ENCODE measurements at places on chromosomes 11 and 22.

DNA sequence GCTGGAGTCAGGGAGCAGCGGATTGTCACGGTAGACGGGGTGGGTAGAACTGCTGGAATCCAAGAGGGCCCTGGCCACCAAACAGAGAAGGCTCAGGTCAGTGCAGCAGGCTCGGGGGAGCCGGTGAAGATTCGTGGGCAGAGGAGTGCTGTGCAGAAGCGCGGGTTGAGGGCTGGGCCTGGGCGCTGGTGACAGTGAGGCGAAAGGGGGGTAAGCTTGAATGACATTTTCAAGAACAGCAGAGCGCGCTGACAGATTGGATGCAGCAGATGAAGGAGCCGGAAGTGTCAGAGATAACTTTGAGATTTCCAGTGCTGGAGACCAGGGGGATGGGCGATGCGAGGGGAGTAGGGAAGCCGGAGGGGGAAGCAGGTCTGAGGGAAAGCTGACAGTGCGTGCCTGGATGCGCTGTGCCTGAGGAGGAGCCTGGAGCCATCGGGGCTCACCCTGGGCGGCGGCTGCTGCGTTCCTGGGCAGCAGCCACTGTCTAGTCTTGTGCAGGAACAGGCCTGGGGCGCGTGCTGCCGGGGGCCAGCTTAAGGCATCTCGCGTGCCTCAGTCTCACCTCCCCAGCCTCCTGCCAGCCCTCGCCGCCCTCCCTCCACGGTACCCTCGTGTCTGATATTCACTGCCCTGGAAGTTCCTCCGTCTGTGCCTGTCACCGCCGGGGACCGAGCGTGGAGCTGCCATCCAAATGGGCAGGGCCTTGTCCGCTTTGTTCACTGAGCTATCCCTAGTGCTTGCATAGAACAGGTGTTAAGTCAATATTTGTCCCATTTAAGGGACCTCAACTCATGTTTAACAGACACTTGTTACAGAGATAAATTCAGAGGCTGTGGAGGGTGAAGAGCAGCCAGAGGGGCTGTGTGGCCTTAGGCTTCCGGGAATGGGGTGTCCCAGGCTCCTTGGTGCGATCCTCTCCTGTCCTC, 5.2 kb downstream of the GRIK4 start:
- DNase-seq, result no peak

DNA sequence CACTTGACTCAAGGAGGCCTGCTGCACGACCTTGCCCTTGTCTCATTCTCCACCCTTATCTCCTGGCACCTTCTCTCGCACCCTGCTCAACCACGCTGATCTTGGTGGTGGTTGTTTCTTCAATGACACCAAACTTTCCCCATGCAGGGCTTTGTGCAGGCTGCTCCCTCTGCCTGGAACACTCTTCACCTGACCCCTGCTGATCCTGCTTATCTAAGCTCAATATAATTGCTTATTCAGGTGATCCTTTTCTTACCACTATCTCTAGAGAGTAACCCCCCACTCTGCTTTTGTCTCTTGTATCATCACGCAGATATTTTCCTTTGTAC, 604.4 kb downstream of the BUD13 start:
- no peak for DNase-seq

- DNase-seq, result no peak
These were observed 237.2 kb downstream of the LRRC4C start for GRCh38 chr11:41222236-41222635.

- no peak for DNase-seq
These were observed 19.1 kb upstream of the FDX1 start for GRCh38 chr11:110410651-110411050.

DNA sequence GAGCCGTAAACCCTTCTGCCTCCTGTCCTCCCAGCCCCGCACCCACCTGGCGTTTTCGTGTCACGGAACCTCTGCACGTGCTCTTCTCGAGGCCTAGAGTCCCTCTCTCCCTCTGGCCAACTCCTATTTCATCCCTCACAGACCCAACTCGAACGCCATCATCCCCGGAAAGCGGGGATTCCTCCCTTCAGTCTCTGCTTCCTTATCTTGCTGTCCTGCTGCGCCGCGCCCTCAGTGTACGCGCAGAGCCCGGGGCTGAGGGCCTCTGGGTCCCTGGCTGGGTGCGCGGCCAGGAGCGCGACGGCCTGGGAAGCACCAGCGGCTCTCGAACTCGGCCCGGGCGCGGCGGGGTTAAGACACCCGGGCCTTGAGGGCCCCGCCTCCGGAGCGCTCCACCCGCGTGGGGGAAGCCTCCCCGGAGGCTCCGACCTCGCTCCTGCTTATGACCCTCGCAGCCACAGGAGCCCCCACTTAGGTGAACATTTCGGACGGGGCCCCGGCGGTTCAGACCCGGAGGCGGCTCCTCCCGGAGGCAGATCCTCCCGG, 398 bp upstream of the ATG16L2 start:
- no peak for DNase-seq

DNA sequence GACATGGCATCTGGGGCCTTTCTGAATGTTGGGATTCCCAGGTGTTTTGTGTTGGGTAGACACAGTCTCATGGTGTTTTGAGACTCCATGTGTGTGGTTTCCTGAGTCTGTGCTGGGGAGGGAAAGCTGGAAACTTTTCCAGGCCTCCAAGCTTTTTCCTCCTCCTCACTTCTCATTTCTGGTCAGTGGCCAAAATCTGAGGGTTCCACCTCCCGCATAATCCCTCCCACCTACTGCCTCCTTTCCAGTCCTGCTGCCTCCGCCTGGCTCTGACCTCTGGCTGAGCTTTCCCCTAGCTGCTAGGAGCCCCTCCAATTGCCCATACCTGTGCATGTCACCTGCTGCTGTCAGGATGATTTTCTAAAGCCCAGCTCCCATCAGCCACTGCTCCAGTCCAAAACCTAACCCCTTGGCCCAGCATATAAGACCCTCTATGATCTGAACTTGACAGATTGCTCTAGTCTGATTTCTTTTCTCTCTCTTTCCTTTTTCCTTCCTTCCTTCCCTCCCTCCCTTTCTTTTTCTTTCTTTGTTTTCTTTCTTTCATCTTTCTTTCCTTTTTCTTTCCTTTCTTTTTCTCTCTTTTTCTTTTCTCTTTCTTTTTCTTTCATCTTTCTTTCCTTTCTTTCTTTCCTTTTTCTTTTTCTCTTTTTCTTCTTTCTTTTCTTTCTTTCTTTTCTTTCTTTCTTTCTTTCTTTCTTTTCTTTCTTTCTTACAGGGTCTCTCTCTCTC, 51.4 kb upstream of the NECTIN1 start:
- no peak for DNase-seq

- DNase-seq, result peak; percentile 93
These were observed 87.3 kb downstream of the NAT10 start for GRCh38 chr11:34192481-34193401.

- DNase-seq, result peak; percentile 40
These were observed 8.3 kb upstream of the DLAT start for GRCh38 chr11:112016765-112017376.

- no peak for DNase-seq
These were observed 86.1 kb downstream of the TRIM44 start for GRCh38 chr11:35748644-35749043.

DNA sequence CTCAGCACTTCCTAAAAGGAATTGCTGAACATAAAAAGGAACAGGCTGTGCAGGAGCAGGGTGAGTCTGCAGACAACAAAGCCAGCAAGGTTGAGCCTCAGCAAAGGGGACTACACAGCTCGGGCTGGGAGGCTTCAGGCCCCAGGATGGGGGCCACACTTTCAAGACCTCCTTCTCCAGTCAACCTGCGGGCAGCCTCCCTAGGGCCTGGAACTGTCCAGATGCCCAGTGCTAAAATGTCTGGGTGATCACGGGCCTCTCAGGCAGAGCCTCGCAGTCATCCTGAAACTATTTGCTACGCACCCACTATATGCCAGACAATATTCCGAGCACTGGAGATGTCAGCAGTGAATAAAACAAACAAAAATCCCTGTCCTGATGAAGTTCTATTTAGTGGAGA, 3.9 kb upstream of the NEFH start:
- no peak for DNase-seq

DNA sequence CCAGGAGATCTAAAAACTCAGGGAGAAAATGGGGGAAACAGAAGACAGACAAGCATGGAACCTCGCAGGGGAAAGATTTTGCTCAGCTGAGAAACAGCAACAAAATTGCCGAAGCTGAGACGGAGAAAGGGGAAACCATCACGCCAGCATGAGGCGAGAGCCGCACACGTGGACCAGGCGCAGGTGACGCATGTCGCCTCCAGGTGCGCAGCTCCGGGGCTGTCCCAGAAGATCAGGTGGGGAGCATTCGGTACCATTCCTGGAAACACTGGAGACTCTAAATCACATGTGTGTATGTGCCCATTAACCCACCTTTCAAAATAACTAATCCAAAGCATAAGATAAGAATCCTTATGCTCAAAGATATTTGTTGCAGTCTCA, 121.7 kb downstream of the BRD1 start:
- no peak for DNase-seq

DNA sequence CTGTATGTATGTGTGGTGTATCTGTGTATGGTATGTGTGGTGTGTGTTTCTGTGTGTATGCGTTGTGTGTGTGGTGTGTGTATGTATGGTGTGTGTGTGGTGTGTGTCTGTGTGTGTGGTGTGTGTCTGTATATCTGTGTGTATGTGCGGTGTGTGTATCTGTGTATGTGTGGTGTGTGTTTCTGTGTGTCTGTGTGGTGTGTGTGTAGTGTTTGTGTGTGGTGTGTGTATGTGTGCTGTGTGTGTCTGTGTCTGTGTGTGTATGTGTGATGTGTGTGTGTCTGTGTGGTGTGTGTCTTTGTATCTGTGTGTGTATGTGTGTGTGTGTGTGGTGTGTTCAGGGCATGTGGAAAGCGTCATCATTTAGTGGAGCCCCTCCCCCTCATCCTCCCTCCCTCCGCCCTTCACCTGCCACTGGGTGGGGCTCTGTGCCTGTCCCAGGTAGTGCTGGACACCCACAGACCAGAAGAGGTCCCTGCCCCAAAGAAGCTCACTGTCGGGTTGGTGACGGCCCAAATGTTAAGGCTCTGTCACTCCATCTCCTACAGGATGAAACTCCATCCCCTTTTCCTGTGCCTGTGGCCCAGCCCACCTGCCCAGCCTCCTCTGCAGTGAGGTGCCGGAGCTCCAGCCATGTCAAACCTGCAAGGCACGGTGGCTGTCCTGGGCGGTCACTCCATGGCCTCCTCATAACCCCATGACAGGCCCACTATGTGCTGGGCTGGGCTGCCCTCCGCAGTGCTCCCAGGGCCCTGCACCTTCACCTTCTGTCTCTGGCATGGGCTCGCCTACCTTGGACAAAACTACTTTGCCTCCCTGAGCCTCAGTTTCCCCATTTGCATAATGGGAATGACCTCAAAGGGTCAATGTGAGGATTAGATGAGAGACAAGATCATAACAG, 23.4 kb upstream of the SHISAL1 start:
- no peak for DNase-seq

- DNase-seq, result no peak
These were observed 131.2 kb downstream of the BUD13 start for GRCh38 chr11:116641561-116642045.

DNA sequence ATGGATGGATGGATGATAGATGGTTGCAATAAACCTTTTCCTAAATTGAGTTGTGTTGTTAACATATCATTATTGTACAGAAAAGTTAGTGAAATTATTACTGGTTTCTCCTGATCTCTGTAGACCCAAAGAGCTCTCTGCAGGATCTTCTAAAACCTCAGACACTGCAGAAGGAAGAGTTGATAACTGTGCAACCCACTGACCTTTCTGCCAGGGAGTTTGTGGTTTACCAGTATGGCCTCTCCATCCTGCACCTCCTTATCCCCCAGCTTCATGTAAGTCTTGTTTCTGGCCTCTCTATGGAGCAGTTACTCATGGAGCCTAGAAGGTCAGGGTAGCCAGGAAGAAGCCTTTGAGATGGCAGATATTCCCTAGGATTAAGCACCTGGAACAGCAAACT, 45.6 kb downstream of the BTG4 start:
- DNase-seq, result no peak

DNA sequence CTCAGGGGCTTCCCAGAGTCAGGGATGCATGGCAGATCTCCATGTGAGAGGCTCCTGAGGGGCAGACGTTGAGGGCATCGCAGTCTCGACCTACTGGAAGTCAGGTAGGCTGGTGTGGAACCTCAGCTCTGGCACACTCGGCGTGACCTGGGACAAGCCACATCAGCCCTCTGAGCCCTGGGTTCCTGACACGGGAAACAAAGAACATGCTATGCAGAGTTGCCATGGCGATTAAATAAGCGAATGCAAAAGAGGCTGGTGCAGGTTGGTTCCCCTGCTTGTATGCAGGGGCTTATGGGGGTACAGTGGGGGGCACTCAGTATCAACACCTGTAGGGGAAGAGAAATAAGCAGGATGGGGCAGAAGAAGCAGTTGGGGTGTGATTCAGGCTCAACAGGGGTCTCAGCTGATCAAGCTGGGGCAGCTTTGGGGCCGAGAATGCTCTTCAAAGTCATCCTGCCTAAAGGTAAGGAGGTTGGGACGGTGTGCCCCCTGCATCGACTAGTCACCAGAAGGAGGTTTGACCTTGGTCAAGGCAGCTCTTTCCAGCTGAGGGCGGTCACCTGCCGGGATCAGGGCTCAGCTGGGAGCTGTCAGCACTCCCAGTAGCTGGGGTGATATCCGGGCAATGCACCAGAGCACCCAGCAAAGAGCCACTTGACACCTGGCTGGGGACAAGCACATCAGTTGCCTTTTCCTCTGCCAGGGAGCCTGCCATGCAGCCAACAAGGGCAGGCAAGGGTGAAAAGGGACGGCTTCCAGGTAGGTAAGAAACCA, 442.7 kb downstream of the MIAT start:
- no peak for DNase-seq

- DNase-seq, result no peak
These were observed 1150.1 kb downstream of the BRD1 start for GRCh38 chr22:48677621-48678020.

DNA sequence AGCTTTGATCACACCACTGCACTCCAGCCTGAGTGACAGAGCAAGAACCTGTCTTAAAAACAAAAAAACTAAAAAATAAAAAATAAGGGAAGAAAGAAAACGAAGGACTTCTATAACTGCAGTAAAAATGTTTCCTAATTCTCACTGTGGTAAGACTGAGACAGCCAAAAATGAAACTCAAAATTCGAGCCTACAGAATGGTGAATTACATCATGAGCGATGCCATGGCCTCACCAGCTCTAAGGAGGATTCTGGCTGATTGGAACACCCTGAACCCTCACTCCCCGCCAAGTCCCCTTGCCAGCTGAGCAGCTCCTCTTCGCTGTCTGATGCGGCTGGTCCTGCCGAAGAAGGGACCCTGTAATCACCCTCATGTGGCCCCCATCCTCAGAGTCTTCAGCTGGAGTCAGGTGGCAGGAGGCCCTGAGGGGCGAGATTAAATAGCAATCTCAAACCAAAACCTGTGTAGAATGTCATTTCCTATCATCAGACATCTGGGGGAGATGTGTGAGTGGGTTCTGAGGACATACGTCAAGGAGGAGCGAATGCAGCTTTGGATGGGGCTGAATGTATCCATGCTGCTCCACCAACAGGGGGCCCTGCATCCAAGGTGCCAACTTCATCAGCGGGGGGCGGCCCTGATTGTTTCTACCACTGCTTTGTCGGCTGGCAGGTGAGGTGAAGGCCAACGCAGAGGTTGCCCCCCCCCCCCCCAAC, 29.2 kb downstream of the PDGFB start:
- no peak for DNase-seq

Data from astrocyte (in vitro differentiated cells and primary cell).